ENCODE measurements at places on chromosomes 6 and 20.
A peak's percentile ranks its signal among the peaks of the same experiment; 100 is the strongest.

DNA sequence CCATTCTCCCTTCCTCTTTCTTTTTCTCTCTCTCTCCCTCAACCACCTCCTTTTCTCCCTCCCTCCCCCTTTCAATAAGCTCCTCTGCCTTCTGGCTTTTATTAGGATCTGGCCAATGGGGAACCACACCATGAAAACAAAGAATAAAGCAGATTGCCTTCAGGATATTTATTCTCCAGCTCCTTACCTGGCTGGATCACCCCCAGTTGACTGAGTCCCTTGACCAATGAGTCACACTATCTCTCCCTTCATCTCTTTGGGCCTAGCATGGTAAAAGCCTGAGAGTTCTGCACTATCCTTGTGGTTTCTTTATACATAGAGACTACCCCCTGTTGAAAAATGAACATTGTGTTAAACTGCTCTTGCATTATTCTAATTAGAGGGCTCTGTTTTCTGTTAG, 476.8 kb downstream of the EPHA7 start:
- DNase-seq, result no peak

DNA sequence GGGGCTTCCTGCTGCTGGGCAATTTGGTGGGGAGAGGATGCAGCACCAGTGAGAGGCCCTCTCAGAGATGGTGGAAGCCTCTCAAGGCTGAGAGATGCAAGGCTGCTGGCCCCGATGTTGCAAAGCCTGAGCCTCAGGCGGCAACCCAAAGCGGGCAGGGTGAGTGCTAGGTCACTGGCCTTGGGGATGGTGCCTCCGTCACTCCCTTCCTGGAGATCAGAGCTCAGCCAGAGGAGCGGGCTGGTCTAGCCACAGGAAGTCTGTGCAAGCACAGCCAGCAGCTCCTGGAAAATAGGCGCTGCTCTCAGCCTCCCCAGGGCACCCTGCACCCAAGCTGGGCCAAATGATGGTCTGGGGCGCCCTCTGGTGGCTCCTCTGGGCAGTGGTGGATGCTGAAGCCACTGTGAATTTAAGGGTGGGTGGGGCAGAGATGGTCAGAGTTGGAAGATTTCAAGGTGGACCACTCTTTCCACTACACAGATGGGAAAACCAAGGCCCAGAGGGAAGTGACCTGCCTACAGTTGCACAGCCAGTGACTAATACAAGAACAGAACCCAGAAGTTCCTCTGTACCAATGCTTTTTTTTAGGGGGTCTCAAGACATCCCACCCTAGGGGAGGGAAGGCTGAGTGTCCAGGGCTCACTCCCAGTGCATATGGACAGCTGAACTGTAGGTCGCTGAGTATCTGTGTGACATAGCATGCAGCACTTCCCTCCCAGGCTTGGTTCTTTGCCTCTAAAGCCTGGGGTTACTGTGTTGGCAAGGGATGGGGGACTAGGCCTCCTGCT, 20.8 kb downstream of the C20orf203 start:
- DNase-seq, result peak; percentile 87

DNA sequence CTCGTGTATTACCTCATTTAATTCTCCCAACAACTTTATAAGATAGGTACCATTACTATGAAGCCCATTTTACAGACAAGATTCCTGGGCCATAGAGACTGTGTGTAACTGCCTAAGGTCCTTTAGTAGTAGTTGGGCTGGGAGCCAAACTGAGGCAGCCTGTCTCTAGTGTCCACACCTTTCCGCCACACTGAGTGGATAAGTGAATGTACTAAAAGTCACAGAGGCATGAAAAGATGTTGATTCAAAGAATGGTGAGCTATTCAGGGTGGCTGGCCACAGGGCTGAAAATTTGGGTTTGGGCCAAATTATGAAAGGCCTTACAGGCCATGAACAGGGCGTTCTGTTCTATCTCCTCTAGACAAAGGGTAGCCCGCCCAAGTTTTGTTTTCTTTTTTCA, 11.0 kb downstream of the CD24 start:
- DNase-seq, result no peak

GRCh38 chr20:57529810-57530209, 4.9 kb upstream of the CTCFL start:
- DNase-seq, result no peak

GRCh38 chr6:41565701-41566100, 19.5 kb downstream of the FOXP4 start:
- no peak for DNase-seq

DNA sequence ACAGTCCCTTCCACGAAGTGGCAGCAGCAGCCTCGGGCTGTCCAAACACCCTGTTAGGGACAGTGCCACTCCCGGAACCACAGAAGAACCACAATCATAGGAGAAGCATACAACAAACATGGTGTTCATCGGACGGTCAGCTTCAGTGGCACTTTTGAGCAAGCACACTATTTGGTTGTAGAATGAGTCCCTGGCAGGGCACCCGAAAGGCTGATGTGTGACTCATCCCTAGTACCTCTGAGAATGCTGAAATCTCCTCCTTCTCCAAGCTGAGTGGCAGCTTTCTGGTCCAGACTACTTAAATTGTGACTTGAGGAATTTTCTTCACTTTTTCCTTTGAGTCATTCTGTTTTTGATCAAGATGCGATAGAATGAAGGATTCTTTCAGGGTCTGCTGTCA, 282.5 kb downstream of the ESR1 start:
- DNase-seq, result no peak

DNA sequence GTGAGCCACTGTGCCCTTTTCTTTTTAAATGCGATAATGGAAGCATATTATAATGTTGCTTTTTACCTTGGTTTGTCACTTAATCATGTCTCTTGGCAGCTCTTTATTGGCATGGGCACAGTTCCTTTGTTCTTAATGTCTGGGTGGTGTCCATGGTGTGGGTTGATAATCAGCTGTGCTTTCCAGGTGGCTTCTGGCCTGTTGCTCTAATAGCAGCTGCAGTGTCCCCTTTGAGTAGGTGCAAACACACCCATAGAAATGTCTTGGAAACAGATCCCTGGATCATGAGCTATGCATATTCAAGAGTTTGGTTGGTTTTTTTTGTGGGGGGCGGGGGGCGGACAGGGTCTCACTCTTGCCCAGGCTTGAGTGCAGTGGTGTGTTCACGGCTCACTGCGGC, 29.9 kb downstream of the EFCAB8 start:
- DNase-seq, result no peak

DNA sequence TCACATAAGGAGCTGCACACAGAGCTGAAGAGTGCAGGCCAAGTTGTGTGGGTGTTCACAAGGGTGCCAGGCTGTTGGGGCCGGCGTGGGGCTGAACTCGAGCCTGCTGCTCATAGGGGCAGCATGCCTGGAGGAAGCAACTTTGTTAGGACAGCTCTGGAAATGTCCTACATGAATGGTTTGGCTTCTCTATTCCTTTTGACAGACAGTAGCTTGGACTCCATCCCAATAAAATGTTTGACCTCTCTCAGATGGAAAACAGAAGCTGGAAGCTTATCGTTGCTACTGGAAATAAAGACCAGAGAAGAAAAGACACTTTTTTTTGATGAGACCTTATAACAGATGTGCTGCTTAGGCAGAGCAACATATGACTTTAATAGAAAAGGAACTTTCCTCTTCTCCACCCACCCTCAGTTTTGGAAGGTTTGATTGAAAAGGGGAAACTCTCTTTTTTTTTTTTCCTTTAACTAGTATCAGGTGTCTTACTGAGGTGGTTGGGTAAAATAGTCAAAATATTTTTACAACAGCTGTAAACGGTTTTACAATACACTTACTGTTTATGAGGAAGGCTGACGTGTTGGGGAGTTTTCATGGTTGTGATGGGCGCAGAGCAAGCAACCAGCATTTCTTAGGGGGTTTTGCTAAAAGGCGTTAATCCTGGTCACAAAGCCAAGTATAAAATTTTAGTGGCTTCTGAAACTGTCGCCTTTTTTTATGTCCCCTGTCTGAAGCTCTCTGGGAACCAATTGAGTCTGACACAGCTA, 80.7 kb upstream of the EEF1E1 start:
- no peak for DNase-seq

- DNase-seq, result no peak
Observed at GRCh38 chr20:23234311-23235078, 116.1 kb upstream of the NXT1 start.

- no peak for DNase-seq
Observed at GRCh38 chr6:23620911-23621401, 505.1 kb upstream of the NRSN1 start.

GRCh38 chr20:33656783-33657703, 5.1 kb upstream of the C20orf144 start:
- DNase-seq, result no peak

DNA sequence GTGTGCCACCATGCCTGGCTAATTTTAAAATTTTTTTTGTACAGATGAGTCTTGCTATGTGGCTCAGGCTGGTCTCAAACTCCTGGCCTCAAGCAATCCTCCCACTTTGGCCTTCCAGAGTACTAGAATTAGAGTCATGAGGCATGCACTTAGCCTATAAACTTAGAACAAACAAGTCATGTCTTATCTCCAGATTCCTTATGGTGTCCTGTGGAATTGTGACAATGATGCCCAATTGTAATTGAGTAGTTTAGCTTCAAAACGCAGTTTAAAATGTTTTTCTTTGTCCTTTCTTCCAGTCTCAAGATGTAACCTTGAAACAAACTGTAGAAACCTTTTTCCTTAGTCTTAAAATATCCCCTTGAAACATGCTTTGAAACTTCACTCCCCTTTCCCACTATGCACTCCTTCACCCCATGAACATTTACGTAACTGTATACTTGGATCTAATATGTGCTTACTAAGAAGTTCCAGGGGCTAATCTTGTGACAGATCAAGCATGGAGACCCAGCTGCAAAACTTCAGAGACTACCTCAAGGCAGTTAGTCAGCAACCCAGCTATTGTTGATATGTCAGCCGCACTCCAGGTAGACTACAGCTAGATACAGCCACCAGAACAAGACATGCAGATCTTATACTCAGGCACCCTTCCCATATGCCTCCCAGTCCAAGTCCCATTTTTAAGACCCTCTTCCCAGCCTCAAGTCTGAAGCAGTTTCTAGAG, 46.2 kb downstream of the MAN1A1 start:
- DNase-seq, result no peak

Measured in suppressor macrophage treated with lipopolysaccharide for 4 hours (primary cell).